ENCODE measurements at places on chromosomes 16 and 17. TPM values are rescaled to one million over a fixed set of nuclear protein-coding genes. Genes with fewer than 3 reads are reported as not detected.

Gene TBC1D3H
- total RNA-seq = not detected

Gene FNDC8
- not detected for total RNA-seq

Gene SCRN2
- 26.7 TPM for total RNA-seq

Gene CAVIN1
- total RNA-seq = 185 TPM

Gene CHRNB1
- total RNA-seq = 10.5 TPM

Gene LLGL2
- 199 TPM for total RNA-seq

Gene SP6
- 2.5 TPM for total RNA-seq

Gene USB1
- total RNA-seq = 54.8 TPM

Gene KIAA0513
- total RNA-seq = 12.8 TPM

Gene PRR29
- 8.8 TPM for total RNA-seq

Gene TMEM94
- 60.2 TPM for total RNA-seq

Gene ZNF207
- total RNA-seq = 134 TPM

Gene PKMYT1
- 2.9 TPM for total RNA-seq

Gene PLEKHG4
- 14.6 TPM for total RNA-seq

Gene ANKS3
- total RNA-seq = 25.3 TPM

Gene BRCA1
- 9.0 TPM for total RNA-seq

Gene CDT1
- total RNA-seq = 5.8 TPM

Gene ACSM3
- 31.6 TPM for total RNA-seq

Gene KCNAB3
- 5.8 TPM for total RNA-seq

Gene TRPV3
- total RNA-seq = 0.46 TPM

Gene ITGB4
- 11.1 TPM for total RNA-seq

Gene GALR2
- 0.40 TPM for total RNA-seq

Gene KCNH6
- total RNA-seq = 1.6 TPM

Gene KRTAP9-2
- not detected for total RNA-seq

Gene MT4
- not detected for total RNA-seq

Gene OR3A3
- not detected for total RNA-seq

Gene CSH2
- not detected for total RNA-seq

Gene CNGB1
- total RNA-seq = 0.43 TPM

Gene HSD11B2
- 6.8 TPM for total RNA-seq

Gene TMEM114
- not detected for total RNA-seq

Gene KRTAP3-2
- not detected for total RNA-seq

Gene NPB
- total RNA-seq = 0.55 TPM

Gene LHX1
- not detected for total RNA-seq

Gene ITGA2B
- total RNA-seq = 9.2 TPM

Gene CCDC154
- 1.3 TPM for total RNA-seq

Gene FBXW10
- 0.58 TPM for total RNA-seq

Gene PIRT
- total RNA-seq = not detected

Gene DLX3
- 0.52 TPM for total RNA-seq

Gene MAF
- total RNA-seq = 66.8 TPM

Gene SLC13A2
- total RNA-seq = 0.15 TPM

Gene CAMKK1
- 3.8 TPM for total RNA-seq

Gene HSPB9
- total RNA-seq = not detected

Gene C17orf100
- total RNA-seq = 1.5 TPM

Gene ZNF385C
- 0.40 TPM for total RNA-seq

Gene BRIP1
- 4.3 TPM for total RNA-seq

Gene SEPTIN1
- total RNA-seq = 3.3 TPM

Gene ARL17A
- total RNA-seq = 18.0 TPM

Gene CD2BP2
- 37.5 TPM for total RNA-seq

Gene UBTF
- total RNA-seq = 75.5 TPM
